H7 (cell line): ENCODE measurements at places on chromosomes 2 and 18.
A peak's percentile ranks its signal among the peaks of the same experiment; 100 is the strongest.

GRCh38 chr18:61870151-61870550 lies 22.7 kb downstream of the RNF152 start:
- no peak for DNase-seq

GRCh38 chr2:222973733-222974132 lies 78.3 kb upstream of the KCNE4 start:
- DNase-seq = no peak

DNA sequence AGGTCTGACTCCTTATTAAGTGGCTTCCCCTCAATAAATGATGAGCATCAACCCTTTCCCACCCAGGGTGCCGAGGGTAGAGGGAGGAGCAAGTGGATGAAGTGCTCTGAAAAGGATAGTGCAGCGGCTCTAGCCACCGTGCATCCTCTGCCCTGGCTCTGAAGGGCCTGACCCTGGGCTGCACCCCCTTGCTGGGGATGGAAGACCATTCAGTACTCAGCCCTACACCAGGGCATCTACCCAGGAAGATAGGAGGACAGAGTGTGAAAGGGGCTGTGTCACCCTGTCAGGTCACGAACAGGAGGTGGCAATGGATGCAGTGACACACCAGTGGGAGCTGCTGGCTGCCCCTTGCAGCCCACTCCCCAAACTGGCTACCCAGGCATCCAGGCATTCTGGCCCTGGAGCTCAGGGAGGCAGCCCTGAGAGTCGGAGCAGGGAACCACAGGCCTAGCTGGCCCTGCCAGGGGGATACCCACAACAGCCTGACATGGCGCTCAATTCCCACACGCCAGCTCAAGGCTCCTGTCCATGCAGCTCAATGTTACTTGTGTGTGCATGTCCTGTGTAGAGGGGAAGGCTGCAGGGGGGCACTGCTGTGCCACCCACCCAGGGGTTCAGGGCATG lies 7.6 kb downstream of the ACTR1B start:
- DNase-seq = peak; percentile 22

DNA sequence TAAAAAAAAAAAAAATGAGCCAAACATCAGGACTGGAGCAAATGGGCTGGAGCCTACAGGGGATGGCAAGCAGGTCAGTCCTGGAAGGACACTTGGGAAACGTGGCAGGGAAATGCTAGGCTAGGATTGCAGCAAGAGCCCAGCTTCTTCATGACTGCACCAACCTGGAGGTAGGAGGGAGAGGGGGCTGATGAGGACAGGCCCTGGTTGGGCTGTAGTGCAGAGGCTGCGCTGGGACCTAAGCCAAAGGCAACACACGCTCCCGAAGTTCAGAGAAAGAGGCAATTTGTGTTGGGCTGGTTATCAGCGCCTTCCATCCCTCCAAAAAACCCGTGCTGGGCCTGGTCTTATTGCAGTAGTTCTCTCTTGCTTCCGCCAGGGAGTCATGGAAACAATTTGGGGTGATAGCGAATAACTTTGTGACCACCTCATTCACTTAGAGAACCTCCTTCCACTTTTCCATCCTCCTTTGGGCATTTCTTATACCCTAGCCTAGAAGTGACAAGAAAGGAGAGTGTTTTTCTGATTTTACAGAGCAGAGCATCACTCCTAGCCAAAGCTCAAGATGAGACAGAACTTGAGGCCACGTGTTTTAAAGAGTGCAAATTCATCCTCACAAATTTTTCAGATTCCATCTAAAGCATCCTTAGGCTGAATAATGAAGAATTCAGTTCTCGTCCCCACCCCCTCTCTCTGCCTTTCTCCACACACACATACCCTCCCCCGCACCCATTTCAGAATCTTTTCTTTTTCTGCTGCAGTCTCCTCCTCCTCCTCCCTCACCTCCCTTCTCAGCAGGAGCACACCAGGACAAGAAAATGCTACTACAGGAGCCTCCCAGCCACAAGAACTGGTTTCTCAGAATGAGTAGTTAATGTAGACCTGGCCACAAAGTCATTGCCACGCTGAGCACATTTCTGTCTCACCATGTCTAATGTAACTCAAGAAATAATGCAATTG lies 82.5 kb upstream of the STPG4 start:
- DNase-seq = peak; percentile 45

GRCh38 chr2:108385411-108386071 lies 7.8 kb downstream of the SULT1C4 start:
- no peak for DNase-seq

- DNase-seq = no peak
These were observed 9.2 kb upstream of the GALNT3 start for GRCh38 chr2:165803123-165803760.
